NCI-H2171 treated with DMSO at 0.1 percent for 48 hours (cell line): ENCODE measurements at places on chromosomes 5 and 9.

GRCh38 chr9:126497660-126498275 is 116.0 kb upstream of the LMX1B start:
- no peak for DNase-seq

DNA sequence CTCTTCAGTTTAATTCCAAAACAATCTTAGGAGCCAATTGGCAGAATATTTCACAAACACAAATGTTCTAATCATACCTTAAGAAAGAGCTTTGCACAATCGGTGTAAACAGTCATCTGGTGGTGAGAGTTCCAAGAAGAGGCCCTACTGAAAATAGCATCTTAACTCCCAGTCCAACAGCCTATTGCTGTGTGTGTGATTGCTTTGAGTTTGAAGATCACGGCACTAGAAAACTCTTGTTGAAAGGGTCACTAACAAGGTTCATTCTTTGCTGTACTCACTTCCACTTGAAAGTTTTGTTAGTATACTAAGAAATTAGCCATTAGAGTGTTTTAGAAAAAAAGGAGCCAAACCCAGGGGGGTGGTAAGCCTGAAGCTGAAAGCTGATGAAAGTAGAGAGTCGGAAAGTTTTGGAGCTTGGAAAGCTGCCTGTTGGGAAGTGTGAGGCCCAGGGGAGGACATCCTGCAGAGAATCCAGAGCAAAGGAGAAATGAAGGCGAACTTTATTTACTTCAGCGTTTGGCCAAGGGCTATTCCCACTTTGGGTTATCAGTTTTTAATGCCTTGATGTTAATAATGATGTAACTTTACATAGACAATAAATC is 180.3 kb upstream of the GHR start:
- no peak for DNase-seq

GRCh38 chr5:174425271-174425963 is 299.0 kb upstream of the MSX2 start:
- DNase-seq: no peak

DNA sequence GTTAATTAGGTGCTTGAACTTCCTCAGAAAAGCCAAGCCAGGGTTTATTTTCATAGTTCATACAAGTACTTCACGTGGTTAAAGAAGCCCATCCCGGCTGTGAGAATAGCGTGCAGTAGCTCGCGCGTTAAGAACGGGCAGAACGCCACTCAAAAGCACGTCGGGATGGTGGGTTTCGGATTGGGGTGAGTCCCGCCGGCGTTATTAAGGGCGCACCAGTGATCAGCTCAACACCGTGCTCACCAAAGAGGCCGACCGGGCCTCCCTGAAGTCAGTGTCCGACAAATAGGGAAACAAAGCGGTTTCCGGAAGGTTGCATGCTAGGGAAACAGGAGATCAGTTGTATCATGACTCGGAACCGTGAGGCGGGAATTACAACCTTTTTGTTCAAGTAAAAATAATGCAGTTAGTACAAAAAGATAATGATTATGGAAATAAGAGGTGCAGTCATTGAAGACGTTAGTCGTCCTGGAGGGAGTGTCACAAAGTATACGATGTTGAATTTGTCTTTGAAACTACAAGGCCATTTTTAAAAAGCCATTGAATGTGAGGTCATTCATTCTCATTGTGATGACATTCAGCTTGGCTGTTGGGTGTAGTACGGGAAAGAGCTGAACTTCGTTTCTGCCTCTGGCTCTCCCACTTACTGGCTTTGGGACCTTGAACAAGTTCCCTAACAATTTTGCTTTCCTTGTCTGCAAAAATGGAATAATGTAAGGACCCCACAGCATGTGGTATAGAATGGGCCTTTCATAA is 992 bp downstream of the SETD9 start:
- no peak for DNase-seq

DNA sequence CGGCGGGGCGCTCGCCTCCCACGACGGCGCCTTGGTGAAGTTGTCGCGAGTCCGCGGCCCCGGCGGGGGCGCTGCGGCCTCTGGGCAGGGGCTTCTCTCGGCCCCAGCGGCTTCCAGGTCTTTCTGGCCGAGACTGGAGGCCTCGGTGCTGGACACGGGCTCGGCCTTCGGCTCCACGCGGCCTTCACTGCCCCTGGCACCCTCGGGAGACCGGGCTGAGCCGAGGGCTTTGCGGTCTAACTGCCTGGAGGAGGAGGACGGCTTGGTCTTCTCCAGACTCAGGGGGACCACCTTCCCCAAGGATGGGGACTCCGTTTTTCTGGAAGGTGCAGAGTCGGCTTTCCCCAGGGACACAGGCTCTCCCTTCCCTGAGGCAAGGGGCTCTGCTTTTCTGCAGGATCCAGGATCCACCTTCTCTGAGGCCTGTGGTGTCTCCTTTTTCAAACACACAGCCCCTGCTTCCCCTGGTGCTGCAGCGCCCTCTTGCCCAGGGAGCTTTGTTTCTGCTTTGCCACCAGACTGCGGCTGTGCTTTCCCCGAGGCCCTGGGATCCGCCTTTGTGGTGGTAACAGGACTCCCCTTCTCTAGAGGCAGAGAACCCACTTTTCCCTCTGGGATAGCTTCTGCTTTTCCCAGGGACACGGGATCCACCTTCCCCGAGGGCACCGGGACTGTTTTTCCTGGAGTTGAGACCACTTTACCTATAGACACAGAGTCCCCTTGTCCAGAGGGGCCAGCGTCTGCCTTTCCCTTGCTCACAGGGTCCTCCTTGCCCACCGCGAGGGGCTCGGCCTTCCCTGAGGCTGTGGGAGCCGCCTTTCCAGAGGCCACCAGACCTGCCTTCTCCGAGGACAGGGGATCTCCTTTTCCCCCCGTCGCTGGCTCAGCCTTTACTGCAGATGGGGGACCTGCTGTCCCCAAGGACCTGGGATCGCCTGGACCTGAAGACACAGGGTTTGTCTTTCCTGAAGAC is 12.3 kb downstream of the GPRIN1 start:
- DNase-seq: no peak

GRCh38 chr9:5949103-5949699 is 58.5 kb downstream of the MLANA start:
- DNase-seq: peak; percentile 4

GRCh38 chr5:16480821-16481538 is 15.4 kb upstream of the ZNF622 start:
- peak; percentile 58 for DNase-seq

GRCh38 chr9:14533867-14534640 is 159.2 kb downstream of the ZDHHC21 start:
- no peak for DNase-seq

GRCh38 chr5:71883742-71884103 is 164.6 kb downstream of the CARTPT start:
- DNase-seq: no peak

DNA sequence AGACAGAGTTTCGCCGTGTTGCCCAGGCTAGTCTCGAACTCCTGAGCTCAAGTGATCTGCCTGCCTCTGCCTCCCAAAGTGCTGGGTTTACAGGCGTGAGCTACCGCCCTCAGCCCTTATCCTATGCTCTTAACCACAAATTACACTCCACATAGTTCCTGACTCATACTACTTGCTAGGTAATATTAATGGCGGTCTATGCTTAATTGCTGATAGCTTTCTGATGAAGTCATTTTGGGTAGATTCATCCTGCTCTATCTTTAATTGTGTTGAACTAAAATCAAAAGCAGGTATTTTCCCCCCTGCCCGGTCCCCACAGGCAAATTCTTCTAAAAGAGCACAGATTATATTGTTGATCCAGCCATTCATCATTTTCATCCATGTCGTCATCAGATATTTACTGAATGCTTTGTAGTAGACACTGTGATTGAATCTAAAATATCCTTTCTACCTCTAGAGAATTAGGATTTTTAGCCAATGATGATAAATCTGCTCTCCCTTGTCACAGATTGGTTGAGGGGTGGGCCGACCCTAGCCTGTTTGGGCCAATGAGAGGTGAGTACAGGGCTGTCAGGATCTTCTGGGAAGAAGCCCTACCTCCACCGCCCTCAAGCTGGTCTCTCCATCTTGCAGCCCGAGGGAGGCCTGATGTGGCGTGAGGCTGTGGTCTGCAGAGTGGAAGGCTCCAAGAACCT is 144.8 kb downstream of the NR3C1 start:
- no peak for DNase-seq

GRCh38 chr5:110377361-110377760 is 349.1 kb downstream of the TMEM232 start:
- no peak for DNase-seq

- DNase-seq: no peak
Observed at GRCh38 chr9:115121181-115121580, 3.2 kb upstream of the TNC start.

DNA sequence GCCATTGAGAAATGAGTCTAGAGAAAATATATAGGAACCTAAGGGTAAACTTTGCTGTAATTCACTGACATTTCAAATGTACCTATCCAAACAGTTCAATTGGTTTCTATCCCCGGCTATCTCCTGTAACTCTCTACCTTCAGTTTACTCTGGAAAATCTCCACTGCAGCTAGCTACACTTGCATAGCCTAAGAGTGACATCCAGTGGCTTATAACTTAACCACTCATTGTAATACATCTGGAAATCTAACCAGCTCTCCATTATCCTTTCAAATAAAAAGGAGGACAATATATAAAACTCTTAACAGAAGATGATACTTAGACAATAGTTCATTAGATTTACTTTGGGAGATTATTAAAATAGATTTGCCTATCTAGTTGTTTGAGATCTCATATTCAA is 35.3 kb upstream of the SPDL1 start:
- DNase-seq: peak; percentile 38

DNA sequence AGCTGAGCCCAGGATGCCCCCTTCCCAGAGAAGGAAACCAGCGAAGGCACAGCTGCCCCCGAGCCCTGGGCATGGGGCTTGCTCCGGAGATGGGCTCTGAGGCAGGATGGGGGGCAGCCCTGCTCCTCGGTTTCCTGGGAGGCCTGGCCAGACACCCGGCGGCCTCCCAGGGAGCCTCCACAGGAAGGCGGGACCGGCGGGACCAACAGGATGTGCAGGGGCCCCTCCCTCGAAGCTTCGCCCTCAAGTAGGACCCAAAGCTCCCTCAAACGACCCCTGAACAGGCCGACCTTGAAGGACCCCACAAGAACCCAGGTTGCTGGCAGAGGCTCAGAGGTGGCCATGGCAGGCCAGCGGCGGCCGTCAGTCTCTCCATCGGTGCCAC is 11.7 kb downstream of the EXD3 start:
- DNase-seq: no peak

GRCh38 chr5:2375757-2376250 is 375.7 kb downstream of the IRX2 start:
- no peak for DNase-seq

- peak; percentile 67 for DNase-seq
Observed at GRCh38 chr9:1456301-1457024, 406.3 kb downstream of the DMRT2 start.

DNA sequence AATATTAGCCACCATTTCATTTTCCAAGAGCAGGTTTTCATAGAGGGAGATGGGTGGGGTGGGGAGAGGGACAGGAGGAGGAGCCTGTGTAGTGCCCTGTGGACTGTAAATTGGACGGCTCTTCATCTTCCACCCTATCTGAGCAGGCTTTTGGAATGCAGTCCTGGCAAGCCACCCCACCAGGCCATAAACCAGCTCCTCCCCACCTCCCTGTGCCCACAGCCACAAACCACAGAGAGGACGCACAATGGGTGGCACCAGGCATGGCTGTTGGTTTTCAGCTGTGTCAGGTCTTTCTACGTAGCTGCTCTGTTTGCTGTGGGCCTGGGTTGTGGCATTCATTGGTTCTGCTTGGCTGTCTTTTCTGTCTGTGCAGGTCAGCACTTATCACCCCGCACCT is 58.0 kb downstream of the PLAC8L1 start:
- no peak for DNase-seq

- peak; percentile 30 for DNase-seq
Observed at GRCh38 chr5:35443803-35444595, 173.7 kb upstream of the SPEF2 start.

DNA sequence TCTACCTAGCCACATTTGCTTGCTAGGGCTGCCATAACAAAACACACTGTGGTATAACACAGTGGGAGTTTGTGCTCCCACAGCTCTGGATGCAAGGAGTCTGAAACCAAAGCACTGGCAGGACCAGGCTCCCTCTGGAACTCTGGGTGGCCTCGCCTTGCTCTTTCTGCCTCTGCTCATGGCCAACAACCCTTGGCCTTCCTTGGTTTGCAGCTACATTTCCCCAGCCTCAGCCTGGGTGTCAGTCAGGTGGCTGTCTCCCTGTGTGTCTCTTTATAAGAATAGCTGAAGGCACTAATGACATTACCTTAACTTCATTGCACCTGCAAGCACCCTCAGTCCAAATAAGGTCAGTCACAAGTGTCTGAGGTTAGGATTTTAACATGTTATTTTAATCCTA is 101.0 kb upstream of the IRX2 start:
- DNase-seq: no peak

- no peak for DNase-seq
Observed at GRCh38 chr9:9913276-9913832, 699.4 kb downstream of the PTPRD start.

- DNase-seq: no peak
Observed at GRCh38 chr9:121976751-121977150, 116.4 kb downstream of the TTLL11 start.

DNA sequence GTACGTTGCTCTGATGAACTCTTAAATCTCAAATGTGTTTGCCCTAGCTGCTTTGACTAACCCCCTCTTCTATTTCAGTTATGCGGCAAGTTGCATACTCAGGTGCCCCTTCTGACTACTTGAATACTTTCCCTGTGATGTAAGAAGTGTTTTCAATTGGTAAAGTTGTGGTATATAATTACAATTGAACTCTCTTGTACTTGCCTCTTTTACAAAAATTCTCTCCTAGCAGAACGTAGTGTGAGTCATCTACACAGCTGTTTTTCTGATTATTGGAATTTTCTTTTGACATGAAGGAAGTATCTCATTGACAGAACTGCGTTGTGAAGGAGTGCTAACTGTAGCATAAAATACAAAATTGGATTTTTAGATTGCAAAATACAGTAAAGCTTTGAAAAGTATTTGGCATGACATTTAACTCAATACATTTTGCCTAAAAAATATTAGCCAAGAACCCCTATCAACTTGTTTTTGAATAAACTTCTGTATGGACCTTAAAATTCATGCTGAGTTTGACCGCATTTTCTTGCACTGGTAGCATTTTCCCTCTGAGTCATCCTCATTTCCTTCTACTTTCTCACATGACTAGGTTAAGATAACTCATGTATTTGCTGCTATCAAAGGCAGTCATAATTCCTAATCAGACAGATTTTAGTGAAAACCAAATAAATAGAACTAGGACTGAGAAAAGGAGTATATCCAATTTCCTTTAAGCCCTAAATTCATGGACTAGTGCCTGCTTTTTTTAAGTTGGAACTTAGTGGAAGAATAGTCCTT is 6.3 kb downstream of the CRHBP start:
- DNase-seq: no peak

GRCh38 chr5:152274224-152274623 is 130.9 kb downstream of the NMUR2 start:
- DNase-seq: no peak

GRCh38 chr5:150044712-150045111 is 41.6 kb downstream of the CSF1R start:
- DNase-seq: no peak
